ENCODE measurements at places on chromosomes 13 and 19. TPM values are rescaled to one million over a fixed set of nuclear protein-coding genes. Genes with fewer than 3 reads are reported as not detected.

DNA sequence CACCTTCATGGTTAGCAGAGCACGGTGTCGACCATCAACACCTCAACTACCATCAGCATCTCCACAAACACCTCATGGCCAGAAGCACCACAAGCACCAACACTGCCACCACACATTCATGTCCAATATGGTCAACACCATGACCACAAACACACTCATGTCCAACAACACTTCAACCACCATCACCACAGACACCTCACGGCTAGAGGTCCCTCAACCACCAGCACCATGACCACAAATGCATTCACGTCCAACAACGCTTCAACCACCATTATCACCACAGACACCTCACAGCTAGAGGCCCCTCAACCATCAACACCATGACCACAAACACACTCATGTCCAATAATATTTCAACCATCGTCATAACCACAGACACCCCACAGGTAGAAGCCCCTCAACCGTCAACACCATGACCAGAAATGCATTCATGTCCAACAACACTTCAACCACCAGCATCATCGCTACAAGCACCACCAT is 10.2 kb downstream of the TRAPPC5 start:
- no peak for DNase-seq

DNA sequence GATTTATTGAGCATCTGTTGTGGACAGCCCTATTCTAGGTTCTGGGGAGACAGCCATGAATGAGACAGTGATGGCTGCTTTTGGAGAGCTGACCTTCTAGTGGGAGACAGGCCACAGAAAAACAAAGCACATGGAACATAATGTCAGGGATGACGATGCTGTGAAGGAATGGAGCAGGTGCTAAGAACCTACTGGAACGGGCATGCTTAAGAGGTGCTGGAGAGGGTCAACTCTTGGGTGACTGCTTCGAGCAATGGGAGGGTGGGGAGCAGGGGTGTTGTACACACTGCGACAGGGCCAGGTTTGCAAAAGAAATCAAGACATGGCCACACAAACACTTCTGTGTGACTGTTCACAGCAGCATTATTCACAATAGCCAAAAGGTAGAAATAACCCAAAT is 12.1 kb upstream of the CEACAM16 start:
- no peak for DNase-seq

GRCh38 chr19:10975374-10976130 is 14.7 kb downstream of the SMARCA4 start:
- DNase-seq: no peak

- DNase-seq: peak; percentile 81
Observed at GRCh38 chr19:35755550-35756376, 1.1 kb downstream of the HSPB6 start.

DNA sequence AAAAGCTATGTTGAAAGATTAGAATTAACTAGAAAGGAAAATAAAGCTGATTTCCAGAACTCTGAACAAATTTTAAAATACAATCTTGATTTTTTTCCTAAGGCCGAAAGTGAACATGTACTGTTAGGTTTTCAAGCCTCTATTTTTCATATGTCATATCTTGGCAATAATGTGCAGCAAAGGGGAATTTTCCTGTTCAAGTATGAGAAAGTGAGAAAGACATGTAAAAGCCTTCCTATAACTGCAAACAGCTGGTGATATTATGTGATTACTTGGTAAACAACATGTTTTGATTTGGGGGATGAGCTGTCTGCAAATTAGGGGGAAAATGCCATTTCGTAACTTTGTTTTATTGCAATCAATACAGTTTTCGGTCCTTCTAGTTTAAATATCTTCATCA is 4.0 kb upstream of the KLF12 start:
- no peak for DNase-seq

- no peak for DNase-seq
Observed at GRCh38 chr13:28043224-28043623, 54.7 kb upstream of the URAD start.

DNA sequence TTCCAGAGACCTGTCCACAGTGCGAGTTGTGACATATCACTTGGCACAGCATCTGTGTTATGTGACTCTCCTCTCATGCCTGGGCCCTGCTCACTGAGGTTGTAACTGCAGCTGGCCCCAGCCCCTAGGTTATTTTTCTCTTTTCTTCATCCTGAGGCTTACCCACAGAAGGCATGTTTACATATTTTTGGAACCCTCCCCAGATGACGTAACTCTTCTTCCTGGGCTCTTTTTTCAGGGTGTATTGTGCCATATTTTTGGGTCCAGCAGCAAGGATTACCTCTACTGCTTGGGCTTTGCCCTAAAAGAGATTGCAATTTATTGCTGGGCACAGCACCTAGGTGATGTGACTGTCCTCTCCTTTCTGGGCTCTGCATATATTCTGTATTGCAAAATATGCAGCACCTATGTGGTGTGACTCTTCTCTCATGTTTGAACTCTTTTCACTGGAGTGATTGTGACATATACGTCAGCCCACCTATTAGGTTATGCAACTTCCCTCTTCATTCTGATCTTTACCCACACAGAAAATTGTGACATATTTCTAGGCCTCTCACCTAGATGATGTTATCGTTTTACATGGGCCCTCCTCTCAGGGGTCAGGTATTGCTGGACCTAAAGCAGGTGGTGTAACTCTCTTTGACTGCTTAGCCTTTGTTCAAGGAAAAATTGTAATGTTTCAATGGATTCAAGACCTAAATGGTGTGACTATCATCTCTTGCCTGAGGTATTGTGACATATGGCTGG is 64.5 kb upstream of the ZNF724 start:
- DNase-seq: no peak

DNA sequence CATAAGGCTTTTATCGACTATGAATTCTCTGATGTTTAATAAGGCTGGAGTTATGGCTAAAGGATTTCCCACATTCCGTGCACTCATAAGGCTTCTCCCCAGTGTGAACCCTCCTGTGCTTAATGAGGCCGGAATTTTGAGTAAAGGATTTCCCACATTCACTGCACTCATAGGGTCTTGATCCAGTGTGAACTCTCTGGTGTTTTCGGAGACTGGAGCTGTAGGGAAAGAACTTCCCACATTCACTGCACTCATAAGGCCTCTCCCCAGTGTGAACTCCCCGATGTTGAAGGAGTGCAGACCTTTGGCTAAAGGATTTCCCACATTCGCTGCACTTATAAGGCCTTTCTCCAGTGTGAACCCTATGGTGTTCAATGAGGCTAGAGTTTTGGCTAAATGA is 7.4 kb downstream of the ZNF154 start:
- DNase-seq: no peak

DNA sequence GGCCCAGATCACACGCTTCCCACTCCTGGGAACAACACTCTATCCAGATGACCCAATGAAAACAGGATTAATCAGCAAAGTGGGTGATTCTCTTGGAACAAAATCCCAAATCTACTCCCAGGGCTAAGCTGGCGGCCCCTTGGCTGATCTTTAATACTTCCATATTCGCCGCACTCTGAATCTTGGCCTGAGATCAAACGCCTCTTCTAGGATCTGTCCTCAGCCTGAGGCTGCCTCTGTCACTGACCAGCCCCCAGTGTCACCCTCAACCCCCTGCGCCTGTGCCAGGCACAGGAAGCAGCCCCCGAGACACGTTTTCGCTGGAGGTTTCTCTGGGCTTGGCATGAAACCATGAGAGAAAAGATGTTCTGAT is 2.4 kb upstream of the CTXN1 start:
- no peak for DNase-seq

GRCh38 chr19:38044267-38045111 is 137.5 kb downstream of the SIPA1L3 start:
- peak; percentile 65 for DNase-seq

DNA sequence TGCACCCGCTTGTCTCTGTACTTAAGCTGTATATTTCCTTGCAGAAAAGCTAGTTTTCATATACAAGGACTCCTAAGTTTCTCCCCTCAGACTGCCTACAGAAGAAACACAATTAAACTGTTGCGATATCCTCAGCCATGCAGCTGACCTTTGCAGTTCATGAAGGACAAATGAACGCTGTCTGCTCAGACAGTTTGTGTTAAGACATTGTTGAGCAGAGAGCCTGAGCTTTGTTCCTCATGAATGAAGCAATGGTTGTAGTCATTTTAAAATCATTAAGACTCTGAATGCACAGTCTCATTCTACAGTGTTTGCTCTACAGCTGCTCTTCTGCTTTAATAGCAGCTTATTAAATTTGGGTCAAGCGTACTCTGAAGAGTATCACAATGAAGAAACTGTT is 23.2 kb upstream of the MAB21L1 start:
- DNase-seq: no peak

SLC1A6 gene
- 0.62 TPM for total RNA-seq

JAK3 gene
- total RNA-seq: 2.5 TPM

IGSF23 gene
- not detected for total RNA-seq

- no peak for DNase-seq
Observed at GRCh38 chr13:77429320-77430142, 102.6 kb upstream of the MYCBP2 start.

DNA sequence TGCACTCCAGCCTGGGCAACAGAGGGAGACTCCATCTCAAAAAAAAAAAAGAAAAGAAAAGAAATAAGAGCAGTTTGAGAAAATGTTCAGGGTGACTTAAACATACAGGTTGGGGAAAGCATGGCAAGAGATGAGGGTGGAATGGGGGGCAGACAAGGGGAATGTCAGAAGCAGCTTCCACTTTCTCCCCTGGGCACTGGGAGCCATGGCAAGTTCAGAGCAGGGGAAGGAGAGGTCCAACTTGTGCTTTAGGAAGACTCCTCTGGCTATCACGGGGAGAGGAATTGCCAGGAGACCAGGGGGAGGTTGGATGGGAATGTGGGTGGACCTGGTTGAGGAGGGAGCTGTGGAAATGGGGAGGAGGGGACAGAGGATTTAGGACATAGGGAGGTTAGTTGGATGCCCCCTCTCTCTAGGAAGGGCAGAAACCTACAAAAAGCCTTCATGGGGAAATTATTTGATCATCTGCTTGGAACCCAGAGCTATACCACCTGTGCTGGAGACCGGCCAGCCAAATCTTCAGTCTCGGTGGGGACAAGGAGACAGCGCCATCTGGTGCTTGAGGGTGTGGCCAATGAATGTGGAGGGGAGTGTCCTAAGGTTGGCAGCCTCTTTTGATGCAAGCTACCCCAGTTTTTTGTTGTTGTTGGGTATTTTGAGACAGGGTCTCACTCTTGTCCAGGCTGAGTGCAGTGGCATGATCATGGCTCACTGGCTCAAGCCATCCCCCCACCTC is 7.3 kb upstream of the STRN4 start:
- DNase-seq: peak; percentile 90

DNA sequence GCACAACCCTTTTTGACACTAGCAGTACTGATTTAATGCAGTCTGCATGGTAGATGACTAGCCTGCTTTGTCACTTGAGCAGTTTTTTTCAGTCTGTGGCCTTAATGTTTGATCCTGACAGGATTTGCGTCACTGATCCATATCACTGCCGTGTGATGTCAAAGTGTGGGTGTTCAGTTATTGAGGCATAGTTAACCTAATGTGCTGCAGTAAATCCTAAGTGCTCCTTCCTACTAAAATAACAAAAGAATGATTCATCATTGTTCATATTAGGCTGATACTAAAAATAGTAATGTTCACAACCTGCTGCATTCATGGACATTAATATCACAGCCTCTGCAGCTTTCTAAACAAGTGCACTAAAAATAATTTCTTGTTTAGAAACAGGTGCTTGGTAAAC is 121.9 kb upstream of the MLNR start:
- no peak for DNase-seq

- DNase-seq: no peak
Observed at GRCh38 chr13:112828756-112829155, 138.9 kb downstream of the ATP11A start.

- no peak for DNase-seq
Observed at GRCh38 chr13:89496478-89496877, 1825.3 kb downstream of the SLITRK5 start.

DNA sequence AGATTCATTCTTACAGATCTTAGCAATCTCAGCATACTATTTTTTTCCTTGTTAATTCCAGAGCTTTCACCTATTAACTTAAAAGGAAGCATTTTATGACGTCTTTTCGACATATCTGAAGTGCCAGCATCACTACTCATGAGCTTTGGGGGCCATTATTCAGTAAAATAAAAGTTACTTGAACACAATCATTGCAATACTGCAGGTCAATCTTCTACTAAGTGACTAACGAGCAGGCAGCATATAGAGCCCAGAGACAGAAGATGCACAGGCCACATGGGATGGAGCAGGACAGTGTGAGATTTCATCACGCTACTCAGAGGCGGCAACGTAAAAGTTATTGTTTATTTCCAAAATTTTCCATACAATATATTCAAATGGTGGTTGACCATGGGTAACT is 382.6 kb downstream of the PCDH9 start:
- DNase-seq: no peak

NLRP11 gene
- total RNA-seq: not detected

KIR3DL1 gene
- not detected for total RNA-seq

DNA sequence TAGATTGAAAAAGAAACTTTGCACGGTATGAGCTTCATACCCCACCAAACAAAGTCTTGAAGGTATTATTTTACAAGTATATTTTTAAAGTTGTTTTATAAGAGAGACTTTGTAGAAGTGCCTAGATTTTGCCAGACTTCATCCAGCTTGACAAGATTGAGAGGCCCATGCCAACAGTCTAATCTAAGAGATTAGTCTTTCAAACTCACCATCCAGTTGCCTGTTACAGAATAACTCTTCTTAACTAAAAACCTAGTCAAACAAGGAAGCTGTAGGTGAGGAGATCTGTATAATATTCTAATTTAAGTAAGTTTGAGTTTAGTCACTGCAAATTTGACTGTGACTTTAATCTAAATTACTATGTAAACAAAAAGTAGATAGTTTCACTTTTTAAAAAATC is 41.9 kb upstream of the RAP2A start:
- no peak for DNase-seq
